Stimulated activated CD4-positive, alpha-beta T cell treated with anti-CD3 and anti-CD28 coated beads, Interleukin-1b, Interleukin-23, amount 100 ng/mL, for 1 hour (primary cell): ENCODE measurements at places on chromosomes 7 and 10.

DNA sequence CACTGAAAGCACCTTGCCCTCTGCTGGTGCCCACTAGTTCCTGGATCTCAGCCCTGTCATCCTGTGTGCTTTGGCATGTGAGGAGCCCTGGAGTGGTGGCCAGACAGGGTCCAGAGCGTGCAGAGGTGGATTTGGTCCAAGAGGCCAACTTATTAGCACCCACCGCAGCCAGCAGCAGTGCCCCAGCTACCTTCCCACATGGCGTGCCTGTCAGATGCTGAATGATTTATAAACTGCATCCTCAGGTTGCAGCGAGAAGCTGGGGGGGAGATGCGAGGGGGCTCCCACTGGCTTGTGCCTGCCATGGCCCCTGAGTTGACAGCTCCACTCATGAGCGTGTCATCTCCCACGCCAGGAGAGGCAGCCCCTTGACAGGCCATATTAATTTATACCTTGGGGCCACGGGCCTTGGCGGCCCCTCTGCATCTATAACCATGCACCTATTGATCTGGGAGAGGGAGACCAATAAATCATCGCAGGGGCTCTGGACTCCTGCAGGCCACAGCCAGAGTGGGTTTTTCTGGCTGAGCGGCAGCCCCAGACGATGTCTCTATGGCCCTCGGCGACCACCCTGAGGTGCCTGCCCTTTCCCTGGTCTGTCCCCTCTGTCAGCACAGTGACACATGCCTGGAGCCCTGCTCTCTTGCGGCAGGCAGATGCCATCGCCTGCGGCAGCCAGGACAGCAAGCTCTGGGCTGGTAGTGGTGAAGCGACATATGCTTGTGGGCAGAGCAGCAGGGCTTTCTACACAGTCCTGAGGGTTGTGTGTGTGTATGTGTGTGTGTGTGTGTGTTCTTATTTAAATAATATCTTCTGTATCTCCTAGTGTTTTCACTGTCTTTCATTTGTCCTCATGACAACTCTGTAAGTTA is 120.8 kb downstream of the CDH23 start:
- DNase-seq = no peak

- DNase-seq = no peak
Observed at GRCh38 chr10:91788527-91788926, 9.7 kb upstream of the TNKS2 start.

DNA sequence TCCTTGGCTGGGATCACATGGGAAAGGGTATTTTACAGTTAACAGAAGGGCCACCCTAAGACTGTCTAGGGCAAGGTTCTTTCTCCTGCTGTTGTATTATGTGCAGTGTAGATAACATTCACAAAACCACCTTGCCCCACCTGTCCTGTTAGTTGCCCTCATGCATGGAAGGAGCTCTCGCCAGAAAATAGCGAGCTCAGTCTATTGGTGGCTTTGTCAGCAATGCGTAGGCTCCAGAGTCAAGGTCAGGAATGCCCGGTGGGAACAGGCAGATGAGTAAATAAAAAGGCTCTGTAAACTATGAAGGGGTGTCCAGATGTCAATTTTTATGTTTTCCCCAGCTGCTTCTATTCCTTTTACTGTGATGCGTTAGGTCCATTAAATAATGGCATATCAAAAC is 107.1 kb upstream of the WDR11 start:
- no peak for DNase-seq

GRCh38 chr7:140176122-140176701 is 571 bp downstream of the KDM7A start:
- DNase-seq = no peak

GRCh38 chr10:102581981-102582580 is 62.2 kb upstream of the TRIM8 start:
- no peak for DNase-seq

DNA sequence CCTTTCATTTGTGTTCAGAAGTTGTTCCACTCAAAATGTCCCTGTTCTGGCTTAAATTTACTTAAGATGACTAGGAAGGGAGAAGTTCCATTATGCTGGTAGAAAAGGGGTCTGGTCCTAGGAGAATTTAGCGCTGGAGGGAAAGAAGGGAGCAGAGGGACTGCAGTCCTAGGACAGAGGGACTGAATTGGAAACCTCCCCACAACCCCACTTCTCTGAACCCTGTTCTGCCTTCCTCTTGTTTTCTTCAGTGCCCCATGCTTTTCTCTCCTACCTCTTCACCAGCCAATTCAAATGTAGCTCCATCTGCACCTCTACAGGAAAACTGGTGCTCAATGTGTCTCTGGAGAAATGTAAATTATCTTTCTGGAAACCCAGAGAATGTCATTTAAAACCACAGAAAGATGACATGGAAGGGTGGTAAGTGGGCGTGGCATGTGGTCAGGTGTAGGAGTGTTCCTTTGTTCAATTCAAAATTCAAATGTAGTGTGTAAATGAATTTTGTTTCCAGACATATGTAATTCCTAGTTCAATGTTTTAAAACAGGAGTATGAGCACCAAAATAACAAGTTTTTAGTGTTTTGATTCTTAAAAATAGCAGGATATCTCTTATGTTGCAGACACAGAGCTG is 24.0 kb upstream of the RHOBTB1 start:
- DNase-seq = no peak
